H7 (cell line): ENCODE measurements at places on chromosomes 1 and 21. TPM values are rescaled to one million over a fixed set of nuclear protein-coding genes. Genes with fewer than 3 reads are reported as not detected.

PAPPA2 gene
- total RNA-seq = 0.45 and 2.4 TPM in 2 replicates

AGMAT gene
- 6.9 and 7.8 TPM in 2 replicates for total RNA-seq

OR2T29 gene
- total RNA-seq = not detected in 2 replicates

GPR161 gene
- 16.6 and 20.4 TPM in 2 replicates for total RNA-seq

CDCA8 gene
- total RNA-seq = 46.9 and 55.4 TPM in 2 replicates

CNR2 gene
- total RNA-seq = not detected in 2 replicates

SLC35A3 gene
- 18.3 and 22.3 TPM in 2 replicates for total RNA-seq

OLIG1 gene
- 0.15 and 1.2 TPM in 2 replicates for total RNA-seq

SH3BGR gene
- 1.4 and 1.6 TPM in 2 replicates for total RNA-seq

KRTAP13-2 gene
- total RNA-seq = not detected in 2 replicates
